GDM1 (cell line): ENCODE measurements at places on chromosomes 7 and 10.

GRCh38 chr7:98214811-98215321 lies 3.6 kb downstream of the BHLHA15 start:
- no peak for DNase-seq

- no peak for DNase-seq
Observed at GRCh38 chr7:99165816-99166215, 21.9 kb upstream of the SMURF1 start.

DNA sequence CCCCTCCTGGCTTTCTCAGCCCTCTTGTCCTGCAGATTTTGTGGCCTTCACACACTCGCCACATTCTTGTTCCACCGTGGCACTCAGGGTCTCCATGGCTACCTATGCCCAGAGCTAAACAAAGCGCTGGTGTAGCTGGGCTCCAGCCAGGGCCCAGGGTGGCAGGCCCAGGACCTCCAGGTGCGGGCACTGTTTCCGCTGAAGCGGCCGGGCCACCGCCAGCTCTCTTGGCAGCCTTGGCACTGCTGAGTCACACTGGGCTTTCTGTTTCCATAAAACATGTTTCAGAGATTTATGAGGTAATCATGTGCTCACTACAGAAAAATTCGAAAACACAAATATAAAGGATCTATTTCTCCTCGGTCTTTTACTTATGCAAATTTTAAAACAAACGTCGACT lies 51.3 kb downstream of the AOC1 start:
- DNase-seq = no peak

- no peak for DNase-seq
Observed at GRCh38 chr10:47362199-47362598, 14.0 kb downstream of the RBP3 start.

GRCh38 chr7:158241919-158242318 lies 345.7 kb downstream of the PTPRN2 start:
- DNase-seq = no peak

GRCh38 chr10:88243202-88243744 lies 339.8 kb downstream of the RNLS start:
- no peak for DNase-seq

GRCh38 chr10:77350711-77351119 lies 286.9 kb downstream of the KCNMA1 start:
- no peak for DNase-seq

- DNase-seq = no peak
Observed at GRCh38 chr7:47153058-47153457, 428.9 kb downstream of the TNS3 start.

DNA sequence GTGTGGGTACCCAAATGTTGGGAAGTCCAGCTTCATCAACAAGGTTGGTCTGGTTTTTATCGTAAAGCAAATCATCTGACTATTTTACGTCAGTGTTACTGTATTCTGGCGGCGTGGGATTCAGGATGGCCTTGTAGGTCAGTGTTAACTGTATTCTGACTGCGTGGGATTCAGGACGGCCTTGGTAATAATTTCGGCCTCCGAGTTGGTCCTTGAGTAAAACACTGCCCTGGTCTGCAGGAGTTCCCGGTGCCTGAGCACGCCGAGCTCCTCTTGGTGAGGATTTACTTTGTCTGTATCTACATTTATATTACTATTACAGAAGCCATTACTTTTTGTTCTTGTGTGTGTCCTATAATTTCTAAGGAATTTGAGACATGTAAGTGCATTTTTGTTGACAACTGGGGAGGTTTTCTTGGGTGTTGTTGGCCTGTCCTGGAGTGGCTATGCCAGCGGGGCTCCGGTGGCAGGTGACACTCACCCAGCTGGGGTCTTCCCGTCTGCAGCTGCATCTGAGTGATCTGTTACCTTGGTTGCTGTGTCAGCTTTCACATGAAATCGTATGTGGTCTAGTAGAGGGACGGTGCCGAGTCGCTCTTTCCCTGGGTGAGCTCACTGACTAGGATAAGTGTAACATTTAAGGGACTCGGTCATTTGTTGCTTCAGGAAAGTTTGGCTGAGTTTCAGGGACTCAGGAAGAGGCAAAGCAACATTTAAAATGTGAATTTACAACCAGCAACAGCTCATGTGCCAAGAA lies 9.2 kb downstream of the GTPBP4 start:
- no peak for DNase-seq

GRCh38 chr10:5788969-5789368 lies 24.3 kb downstream of the GDI2 start:
- no peak for DNase-seq

DNA sequence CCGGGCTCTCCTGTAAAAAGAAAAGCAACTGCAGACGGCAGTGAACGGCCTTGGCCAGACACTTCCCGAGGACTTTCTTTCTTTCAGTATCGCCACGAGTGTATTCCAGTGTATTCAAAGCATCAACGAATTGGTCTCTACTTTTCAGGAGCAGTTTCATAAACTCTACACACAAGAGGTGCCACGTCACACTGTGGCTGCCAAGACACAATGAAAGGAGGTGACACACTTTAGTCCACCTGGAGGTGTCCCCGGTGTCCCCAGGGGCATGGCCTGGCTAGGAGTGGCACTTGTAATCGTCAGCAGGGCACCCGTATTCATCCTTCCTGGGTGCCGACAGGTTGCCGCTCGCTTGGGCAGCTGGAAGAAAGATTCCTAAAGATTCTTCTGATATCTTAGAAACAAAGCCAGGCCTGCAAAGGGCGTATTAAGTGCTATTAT lies 5.0 kb downstream of the TNS3 start:
- no peak for DNase-seq

- no peak for DNase-seq
Observed at GRCh38 chr10:15262036-15262713, 93.7 kb upstream of the NMT2 start.

DNA sequence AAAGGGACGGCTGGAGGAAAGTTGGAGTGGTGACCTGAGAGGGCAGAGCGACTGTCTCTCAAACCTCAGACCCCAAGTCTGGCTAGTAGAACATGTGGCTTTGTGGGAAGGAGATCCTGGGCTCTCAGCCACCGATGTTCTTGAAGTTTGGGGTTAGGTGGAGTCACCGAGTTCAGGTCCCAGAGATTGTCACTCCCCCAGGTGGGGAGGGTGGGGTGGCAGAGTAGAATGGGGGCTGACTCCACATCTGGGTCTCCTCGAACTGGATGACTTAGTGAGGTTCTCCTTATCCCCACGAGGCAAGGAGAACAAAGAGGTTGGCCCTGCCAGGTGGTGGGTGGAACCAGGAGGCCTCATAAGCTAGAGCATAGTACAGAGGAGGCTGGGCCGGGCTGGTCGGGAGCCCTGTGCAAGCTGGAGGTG lies 14.7 kb upstream of the PNLIPRP2 start:
- DNase-seq = no peak

DNA sequence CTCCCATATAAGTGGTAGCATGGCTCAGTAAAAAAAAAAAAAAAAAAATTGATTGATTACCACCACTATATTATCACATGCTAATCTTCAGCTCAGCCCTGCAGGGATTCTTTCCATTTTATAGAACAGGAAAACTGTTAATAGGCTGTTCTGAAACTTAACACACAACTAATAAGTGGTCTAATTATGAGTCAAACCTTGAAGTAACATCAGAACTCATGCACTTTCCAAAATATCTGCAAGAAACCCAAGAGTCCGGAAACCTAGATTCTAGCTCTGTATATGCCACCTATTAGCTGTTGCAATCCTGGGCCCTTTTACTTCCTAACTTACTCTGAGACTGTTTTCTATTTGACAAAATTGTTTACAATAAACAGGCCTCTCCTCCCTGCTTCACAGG lies 23.9 kb downstream of the SEM1 start:
- DNase-seq = no peak

- DNase-seq = no peak
Observed at GRCh38 chr7:5282543-5283316, at the start of gene SLC29A4. TSS of gene SLC29A4 (plus strand) at chr7:5282943. CDS start at chr7:5287817, 4,874 bp downstream.

- peak; percentile 9 for DNase-seq
Observed at GRCh38 chr10:99854860-99855259, 72.4 kb downstream of the ABCC2 start.

GRCh38 chr10:46308666-46309450 lies 22.1 kb downstream of the ANTXRL start:
- DNase-seq = no peak

GRCh38 chr10:133253361-133253955 lies 15.8 kb downstream of the VENTX start:
- no peak for DNase-seq

GRCh38 chr10:64115908-64116643 lies 594.9 kb downstream of the REEP3 start:
- no peak for DNase-seq

- no peak for DNase-seq
Observed at GRCh38 chr7:136228171-136228570, 251.0 kb upstream of the MTPN start.

DNA sequence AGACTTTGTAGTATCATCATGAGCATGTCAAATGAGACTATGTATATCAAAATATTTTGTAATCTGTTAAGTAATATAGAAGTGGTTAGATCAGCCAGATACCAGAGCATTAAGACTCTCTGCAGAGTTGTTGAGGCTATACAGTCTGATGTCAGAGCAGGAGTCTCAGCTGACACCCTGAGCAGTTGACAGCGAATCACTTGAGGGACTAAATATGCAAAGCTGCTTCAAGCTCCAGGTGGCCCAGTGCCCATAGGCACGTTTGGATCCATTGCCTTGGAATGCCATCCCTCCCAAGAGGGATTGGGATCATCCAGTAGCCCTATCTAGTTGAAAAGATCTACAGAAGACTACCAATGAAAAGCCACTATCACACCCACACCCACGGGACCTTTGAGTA lies 210.2 kb downstream of the TAX1BP1 start:
- DNase-seq = no peak

- no peak for DNase-seq
Observed at GRCh38 chr10:83184641-83185040, 954.7 kb upstream of the GHITM start.
